SK-MEL-5 (cell line): ENCODE measurements at places on chromosomes 11 and 22. TPM values are rescaled to one million over a fixed set of nuclear protein-coding genes. Genes with fewer than 3 reads are reported as not detected.

POLDIP3 gene
- 31.2 and 37.8 TPM in 2 replicates for total RNA-seq

CALCA gene
- not detected in 2 replicates for total RNA-seq

FAM111B gene
- total RNA-seq = 6.8 and 7.2 TPM in 2 replicates

PYGM gene
- 0.05 and 0.08 TPM in 2 replicates for total RNA-seq

DNA sequence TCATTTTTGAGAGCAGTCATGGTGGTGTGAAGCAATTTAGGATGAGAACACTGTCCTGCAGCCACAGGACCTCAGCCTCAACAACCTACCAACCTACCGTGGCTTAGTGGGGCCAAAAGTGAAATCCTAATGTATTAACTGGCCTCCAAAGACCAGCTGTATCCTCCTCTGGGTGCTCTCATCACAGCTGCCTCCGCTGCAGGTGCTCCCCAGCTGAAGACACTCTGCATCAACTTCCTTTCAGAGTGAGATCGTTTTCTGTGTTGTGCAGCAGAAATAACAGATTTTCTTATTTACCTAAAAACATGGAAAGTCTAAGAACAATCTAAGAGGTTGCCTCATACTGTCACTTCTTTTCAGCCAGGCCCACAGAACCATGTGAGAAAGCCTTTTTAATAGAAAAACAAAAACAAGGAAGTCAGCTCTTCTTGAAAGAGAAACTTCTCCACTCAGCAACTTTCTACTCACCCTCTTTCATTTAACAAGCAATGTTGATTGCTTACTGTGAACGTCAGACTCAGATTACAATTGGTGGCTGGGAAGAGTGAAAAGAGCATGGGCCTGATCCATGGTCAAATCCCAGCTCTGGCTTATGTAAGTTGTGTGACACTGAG is 136.1 kb downstream of the TENM4 start:
- no peak for DNase-seq

DNA sequence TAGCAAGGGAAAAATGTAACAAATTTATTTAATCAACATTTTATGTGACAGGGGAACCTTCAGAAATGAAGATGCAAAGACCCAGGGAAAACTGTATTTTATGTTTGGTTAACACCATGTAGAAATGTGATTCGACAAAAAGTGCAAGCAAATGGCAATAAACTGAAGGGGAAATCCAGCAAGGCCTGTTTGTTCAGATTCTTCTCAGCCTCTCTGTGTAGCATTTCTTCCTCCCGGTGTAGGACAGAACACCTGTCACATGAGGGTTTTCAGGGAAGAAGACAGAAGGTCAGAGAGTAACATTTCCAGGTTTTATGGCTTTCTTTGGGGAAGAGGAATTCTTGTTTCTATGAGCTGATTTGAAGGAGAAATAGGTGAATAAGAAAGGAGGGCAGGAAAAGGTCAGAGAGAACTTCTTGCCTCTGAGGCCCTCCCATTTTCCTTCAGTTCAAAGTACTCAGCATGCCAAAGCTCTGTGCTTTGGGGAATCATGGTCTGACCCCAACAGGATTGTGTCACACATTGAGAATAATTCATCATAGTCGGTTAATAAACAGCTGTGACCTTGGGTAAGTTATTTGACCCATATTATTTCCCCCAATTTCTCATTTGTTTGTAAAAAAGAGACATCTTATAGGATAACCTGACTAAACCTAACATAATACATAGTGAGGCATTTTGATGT is 45.5 kb upstream of the ME3 start:
- no peak for DNase-seq

- DNase-seq = no peak
These were observed 803.5 kb downstream of the BRD1 start for GRCh38 chr22:49023879-49024774.

DNA sequence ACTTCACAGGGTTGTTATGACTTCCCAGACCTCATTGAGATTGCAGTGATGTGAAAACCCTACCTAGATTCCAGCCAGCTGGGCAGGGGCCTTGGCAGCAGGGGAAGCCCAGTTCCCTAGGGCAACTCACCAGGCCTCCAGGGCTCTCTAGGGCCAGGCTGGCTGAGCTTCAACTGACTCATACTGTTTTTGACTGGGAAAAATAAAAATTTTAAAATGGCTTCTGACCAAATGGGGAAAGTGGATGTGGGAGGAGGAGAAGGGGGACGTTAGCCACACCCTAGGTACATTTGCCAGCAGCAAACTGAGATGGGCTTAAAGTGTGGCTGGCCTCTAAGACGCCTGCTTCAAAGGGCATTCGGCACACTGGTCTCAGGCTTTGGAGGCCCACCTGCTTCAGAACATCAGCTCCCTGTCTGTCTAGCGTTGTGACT is 39.0 kb downstream of the BMAL1 start:
- DNase-seq = no peak

DNA sequence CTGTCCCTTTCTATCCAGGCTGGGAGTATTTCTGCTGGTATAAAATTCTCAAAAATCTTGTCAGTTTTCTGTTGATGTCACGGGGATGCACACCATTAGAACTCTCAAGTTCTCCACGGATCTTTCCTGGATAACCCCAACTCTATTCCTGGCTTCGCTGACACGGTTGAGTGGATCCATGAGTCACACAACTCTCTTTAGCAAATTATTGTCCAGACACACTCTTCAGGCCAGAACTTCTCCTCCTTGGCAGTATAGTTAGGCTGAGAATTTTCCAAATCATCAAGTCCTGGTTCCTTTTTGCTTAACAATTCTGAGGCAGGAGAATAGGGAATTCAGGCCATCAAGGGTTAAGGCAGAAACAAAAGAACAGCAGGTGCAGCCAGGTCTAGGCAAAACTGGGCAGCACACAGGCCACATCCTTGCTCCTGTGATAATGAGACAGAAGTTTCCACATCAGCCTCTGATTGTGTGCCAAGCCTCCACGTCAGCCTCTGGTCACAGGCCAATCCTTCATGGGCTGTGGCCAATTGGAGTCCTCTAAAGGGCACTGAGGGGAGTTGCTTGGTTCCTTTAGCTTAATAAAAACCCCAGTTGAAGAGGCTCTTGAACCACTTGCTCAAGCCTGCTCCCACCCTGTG is 5.7 kb upstream of the ACAT1 start:
- peak; percentile 57 for DNase-seq

DNA sequence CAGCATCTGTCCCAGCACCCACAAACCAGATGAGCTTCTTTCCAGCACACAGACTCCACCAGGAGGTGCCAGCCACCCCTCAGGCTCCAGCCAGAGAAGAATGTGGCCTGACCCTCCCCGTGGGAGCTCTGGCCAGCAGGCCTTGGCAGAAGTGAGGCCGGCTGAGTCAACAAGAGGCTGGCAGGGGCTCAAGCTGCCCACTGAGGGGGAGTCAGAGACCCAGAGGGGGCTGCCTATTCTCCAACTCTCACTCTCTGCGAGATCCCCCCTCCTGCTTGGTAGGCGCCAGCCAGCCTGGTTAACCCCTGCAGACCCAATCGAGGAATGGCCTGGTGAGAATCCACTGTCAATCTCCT is 10.6 kb upstream of the CDC42EP1 start:
- DNase-seq = no peak

DNA sequence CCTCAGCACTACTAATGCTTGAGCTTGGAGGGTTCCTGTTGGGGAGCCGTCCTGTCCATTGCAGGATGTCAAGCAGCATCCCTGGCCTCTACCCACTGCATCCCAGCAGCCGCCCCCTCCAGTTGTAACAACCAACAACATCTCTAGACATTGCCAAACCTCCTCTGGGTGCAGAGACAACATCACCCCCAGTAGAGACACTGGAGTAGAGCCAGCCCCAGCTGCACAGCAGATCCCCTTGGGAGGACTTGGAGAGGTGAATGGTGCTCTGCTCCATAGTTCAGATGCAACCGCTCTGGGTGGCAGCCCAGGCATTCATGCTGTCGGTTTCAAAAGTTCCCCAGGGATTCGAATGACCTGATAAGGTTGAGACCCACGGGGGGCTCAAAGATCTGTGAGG is 259.0 kb downstream of the MN1 start:
- no peak for DNase-seq

- no peak for DNase-seq
These were observed 60.2 kb downstream of the KIAA1671 start for GRCh38 chr22:25012741-25013143.

GRCh38 chr22:36301384-36301828 is 48.5 kb downstream of the APOL1 start:
- DNase-seq = peak; percentile 68

DNA sequence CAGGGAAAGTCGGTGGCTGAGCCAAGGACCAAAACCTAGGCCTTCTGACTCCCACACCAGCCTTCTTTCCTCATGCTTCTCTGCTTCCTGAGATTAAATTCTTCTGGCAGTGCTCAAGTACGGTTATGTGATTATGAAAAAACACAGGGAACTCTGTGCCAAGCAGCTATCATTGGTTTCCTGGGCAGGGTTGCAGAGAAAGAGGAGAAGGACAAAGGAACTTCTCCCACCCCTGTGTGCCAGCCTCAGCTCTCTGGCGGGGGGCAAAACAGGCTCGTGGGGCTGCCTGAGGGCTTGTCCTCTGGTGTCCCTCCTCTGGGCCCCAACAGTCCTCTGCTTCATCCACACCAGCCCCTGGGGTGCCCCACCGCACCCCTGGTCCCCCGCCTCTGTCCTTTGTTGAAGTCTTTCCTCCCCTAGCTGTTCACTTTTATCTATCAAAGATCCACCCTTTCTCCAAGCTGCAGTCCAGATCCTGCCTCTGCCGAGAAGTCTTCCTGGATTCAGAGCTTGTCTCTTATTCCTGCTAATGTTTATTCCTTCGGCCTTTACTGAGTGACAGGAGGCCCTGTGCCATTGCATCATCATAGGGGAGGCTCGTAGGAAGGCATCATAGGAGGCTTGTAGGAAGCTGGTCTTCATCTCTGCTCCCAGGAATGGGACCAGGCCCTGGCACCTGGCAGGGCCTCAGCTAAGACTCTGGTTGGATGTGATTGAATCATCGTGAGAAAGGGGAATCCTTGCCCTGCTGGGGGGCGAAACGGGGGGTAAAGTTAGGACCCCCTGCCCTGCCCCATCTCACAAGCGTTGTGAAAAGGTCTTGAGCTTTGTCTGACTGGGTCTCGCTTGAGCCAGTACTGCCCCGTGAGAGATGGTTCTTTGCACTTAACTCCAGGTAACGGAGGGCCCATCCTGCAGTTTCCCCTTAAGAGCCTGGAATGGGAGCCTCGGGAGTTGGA is 11.5 kb upstream of the FTH1 start:
- no peak for DNase-seq

GRCh38 chr22:40009292-40009774 is 14.6 kb downstream of the FAM83F start:
- no peak for DNase-seq

- DNase-seq = no peak
These were observed 708.9 kb upstream of the CCDC179 start for GRCh38 chr11:23569134-23569533.

- DNase-seq = peak; percentile 62
These were observed 188.9 kb downstream of the ST3GAL4 start for GRCh38 chr11:126544108-126545056.

- DNase-seq = no peak
These were observed 1.4 kb downstream of the MYOD1 start for GRCh38 chr11:17720796-17721171.

- DNase-seq = peak; percentile 34
These were observed 29.1 kb upstream of the TP53I11 start for GRCh38 chr11:44979543-44980399.

DNA sequence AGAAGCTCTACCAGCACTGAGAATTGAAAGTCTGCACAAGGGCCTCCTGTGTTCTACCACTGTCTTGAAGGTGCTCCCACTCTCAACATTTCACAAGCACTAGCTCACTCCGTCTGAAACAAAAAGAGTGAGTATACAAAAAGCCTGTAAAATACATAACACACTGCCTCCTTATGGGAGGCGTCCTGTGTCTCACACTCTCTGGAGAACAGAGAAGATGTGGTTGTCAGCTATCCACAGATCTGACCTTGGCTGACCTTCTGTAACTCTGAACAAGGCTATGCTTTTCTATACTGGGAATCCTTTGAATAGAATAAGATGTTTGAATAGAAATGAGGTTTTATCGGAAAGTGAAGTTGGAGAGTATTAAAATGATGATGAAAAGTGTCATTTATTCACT is 171.3 kb upstream of the TMEM45B start:
- no peak for DNase-seq

DNA sequence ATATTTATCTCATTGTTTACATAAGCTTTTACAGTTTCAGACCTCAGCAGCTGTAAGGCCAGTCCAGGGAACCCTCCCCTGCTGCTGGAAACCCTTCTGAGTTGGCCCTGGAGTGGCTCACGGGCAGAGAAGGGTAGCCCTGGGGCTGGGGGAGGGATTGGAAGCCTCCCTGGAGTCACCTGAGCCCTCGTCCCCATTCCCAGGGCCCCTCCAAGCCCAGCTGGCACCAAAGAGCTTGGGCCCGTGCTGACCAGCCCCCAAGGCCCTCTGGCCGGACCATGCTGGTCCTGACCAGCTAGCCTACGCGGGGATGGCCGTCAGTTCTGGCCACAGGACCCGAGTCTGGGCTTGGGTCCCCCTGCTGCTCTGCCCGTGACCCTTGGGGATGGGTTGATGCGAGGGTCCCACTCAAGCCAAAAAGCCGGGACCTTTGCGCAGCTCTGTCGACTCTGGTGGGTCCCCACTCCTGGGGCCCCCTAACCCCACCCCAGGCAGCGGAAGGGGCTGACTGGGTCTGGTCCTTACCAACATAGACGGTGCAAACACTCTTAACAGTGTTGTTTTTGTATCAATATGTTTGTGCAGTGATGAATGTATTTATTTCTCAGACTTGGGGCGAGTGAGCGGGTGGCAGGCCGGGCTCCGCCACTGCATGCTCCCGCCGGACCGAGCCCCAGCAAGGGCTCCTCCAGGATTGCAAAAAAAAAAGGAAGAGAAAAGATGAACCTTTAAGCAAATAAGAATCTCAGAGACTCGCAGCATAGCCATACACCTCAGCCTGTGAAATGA is 17.5 kb upstream of the TMEM191C start:
- DNase-seq = no peak

- DNase-seq = peak; percentile 47
These were observed 57.5 kb downstream of the BTG4 start for GRCh38 chr11:111454561-111455192.

GRCh38 chr11:11946180-11946579 is 62.2 kb downstream of the DKK3 start:
- no peak for DNase-seq

- DNase-seq = no peak
These were observed 688 bp downstream of the SERPING1 start for GRCh38 chr11:57597916-57598830.

- no peak for DNase-seq
These were observed 176.0 kb downstream of the ARHGAP42 start for GRCh38 chr11:100863080-100863581.
